ENCODE measurements at places on chromosomes 11 and 22.

- DNase-seq: no peak
Measured at GRCh38 chr11:116689413-116690127, 83.2 kb downstream of the BUD13 start.

- DNase-seq: no peak
Measured at GRCh38 chr22:24424001-24424900, 3.1 kb upstream of the ADORA2A start.

DNA sequence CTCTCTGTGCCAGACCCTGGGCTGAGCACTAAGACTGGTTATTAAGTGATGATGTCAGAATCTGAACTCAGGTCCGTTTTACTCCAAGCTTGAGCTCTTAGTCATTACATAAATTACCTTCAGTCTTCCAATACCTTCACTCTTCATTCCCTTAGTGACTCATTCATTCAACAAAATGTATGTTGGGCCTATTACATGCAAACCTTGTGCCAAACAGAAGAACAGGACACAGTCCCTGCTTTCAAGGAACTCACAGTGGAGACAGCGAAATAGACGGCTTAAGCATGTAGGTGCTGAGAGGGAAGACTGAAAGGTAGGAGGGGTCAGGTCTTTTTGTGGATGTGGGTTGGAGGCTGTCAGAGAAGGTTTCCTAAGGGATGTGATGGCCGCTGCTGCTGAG, 3.3 kb downstream of the KCTD14 start:
- DNase-seq: no peak

- peak; percentile 34 for DNase-seq
Measured at GRCh38 chr22:45007391-45008185, 2.2 kb downstream of the PHF21B start.
